ENCODE measurements at places on chromosomes 2 and 18.

GRCh38 chr2:74347742-74348141, 4.5 kb upstream of the SLC4A5 start:
- no peak for DNase-seq

- DNase-seq, result no peak
Measured at GRCh38 chr2:217429981-217430500, 570.2 kb upstream of the TNP1 start.

- no peak for DNase-seq
Measured at GRCh38 chr2:118223992-118224894, 136.0 kb downstream of the INSIG2 start.

DNA sequence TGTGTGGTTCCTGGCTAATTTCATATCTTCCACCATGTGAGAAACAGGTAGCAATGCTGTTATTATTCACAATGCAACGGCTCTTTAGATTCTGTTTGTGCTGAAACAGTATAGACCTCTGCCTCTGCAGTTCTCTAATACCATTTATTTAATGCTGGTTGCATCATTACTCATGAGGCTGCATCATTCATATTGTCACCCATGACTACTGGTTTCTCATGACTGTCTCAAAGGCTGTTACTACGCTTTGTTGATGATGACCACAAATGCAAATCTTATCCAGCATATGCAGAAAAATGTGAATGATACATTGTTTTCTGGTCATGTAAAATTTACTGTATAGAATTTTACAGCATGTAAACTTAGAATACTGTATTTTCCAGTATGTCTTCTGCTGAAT, 22.5 kb downstream of the CAVIN2 start:
- no peak for DNase-seq

GRCh38 chr2:55957142-55957541, 33.6 kb upstream of the EFEMP1 start:
- no peak for DNase-seq

GRCh38 chr2:187959821-187960220, 331.9 kb upstream of the GULP1 start:
- DNase-seq, result no peak

DNA sequence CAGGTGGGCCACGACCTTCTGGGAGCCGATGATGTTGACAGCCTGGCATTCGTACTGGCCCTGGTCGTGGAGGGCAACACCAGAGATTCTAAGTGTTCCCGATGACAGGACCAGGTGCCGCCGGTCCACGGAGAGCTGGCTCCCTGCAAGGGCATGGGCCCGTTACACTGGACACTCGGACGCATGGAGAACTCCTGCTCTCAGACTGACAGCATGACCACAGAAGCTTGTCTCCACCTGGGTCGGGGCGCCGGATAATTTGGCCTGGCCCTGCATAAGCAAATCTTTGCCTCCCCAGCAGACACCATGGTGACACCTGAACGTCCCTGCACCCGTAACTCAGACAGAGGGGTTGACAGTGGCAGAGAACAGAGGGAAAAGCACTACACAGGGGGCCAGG, 80.7 kb downstream of the PXDN start:
- no peak for DNase-seq

DNA sequence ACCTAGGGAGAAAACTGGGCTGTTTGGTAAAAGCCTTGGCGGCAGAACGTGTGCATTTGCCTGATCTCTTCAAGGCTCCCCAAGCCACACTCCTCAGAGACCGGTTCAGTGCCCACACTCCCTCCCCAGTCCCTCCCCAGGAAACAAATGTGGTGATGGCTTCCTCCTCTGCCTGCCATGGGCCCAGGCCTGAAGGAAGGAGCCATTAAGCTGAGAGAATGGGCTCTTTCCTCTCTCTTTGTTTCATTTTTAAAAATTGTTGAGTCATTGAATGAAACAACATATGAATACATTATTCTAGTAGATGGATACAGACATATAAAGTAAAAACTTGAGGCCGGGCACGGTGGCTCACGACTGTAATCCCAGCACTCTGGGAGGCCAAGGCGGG, 50.6 kb upstream of the YWHAQ start:
- DNase-seq, result no peak

DNA sequence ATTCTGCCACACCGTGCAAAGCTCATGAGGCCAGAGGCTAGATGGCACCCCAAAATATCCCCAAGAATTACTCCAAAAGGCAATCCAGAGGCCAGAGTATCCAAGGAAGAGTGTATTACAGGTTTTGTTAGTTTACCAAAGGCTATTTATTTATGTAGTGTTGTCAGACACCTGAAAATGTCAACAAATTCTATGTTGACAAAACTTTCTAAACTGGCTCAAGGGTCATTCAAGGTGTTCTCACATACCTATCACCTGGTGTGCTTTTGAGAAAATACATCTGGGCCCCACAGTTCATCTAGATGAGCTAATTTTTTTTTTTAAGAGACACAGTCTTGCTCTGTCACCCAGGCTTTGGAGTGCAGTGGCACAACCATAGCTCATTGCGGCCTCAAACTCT, 12.4 kb upstream of the DTNB start:
- DNase-seq, result no peak

- no peak for DNase-seq
Measured at GRCh38 chr2:37219046-37219445, 12.3 kb downstream of the CEBPZ start.

DNA sequence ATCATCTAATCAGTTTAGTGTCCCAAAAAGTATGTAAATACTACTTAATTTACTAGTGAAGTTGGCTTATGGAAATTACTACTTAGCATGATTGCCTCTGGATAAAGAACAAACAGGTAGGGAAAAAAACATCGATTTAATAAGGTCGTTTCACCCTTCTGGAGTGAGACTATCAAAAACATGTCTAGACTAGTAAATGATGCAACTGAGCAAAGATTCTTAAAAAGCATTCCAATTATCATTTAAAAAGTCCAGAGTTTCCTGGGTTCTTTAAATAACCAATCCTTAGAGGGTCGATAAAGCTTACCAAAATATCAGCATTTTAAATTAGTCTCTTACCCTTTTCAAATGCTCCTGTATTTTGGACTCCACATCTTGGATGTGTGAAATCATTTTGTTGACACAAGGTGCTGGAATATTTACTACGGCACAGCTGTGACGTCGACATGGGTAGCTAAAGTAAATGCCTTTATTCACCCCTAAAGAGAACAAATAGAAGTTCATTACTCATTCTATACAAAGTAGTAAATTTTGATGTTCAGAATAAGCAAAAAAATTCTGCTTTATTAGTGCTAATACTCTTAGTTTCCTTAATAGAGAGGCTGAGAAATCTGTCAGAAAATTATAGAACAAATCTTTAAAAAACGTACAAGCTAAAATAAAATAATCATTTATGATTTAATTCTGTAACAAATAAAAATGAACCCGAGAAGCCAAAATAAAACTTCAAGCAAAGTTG, 70.6 kb downstream of the CCDC178 start:
- no peak for DNase-seq

GRCh38 chr2:172701250-172701649, 34.4 kb upstream of the RAPGEF4 start:
- no peak for DNase-seq

DNA sequence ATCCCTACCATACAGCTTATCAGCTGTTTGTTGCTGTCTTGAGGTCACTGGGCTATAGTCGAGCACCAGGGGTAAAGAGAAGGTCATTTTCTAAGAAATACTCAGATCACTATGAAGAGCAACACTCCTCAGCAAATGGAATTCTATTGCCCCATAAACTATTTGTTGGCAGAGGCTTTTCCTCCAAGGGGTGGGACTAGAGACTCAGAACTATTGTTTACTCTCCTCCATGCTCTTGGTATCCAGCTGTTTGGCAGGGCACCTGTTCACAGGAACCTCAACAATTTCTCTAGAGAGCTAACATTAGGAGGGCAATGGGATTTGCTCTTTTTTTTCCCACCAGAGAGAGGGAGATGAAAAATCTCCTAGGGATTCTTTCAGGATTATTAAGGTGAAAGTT, 249.1 kb upstream of the SPRED2 start:
- DNase-seq, result no peak

DNA sequence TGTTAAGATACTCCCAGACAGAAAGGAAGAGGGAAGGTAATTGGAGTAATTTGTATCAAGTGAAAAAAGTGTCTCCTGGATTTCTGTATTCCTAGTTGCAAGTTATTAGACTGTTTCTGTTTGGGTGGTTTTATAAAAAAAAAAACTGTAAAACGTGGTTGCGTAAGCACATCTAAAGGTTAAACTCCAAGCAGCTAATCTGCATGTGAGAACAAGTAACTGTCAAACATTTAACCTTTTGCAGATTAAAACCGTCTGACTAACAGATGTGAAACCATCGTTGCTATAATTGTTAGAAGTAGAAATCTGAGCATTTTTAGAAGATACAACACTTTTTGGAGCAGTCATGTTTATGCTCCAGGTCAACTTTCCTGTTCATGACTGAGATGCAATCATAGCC, 72.3 kb downstream of the AFF3 start:
- no peak for DNase-seq

DNA sequence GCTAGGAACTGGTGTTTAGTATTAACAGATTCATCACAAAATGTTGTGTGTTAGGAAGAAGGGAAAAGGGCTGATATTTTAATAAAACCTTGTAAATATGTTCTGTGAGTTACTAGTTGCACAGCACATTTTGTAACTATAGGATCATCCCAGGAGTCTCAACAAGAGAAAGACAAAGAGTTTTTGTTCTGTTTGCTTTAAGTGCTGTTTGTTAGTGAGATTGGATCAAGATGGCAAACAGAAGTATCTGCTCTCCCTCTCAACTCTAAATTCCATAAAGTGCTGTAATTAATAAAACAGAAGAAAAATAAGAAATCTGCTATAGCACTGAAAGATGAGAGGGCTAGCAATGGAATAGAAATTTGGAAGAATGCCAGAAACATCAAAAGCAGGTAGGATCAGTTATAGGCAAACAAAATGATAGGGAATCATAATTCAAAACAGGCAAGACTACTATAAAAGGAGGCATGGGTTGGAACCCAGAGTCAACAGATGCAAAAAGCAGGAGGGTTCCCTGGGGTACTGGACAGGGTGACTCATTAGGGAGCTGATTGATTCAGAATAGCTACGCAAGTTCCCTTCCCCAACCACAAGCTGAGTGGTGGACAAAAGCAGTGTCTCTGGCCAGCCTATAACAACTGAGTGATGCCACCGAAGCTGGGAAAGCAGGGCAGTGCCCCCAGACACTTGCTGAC, 75.8 kb downstream of the DYNC1I2 start:
- DNase-seq, result no peak

- DNase-seq, result no peak
Measured at GRCh38 chr2:43013821-43014345, 212.5 kb downstream of the ZFP36L2 start.

- no peak for DNase-seq
Measured at GRCh38 chr2:239880396-239880795, 144.7 kb downstream of the NDUFA10 start.

GRCh38 chr2:10922307-10923007, 10.7 kb downstream of the KCNF1 start:
- no peak for DNase-seq

DNA sequence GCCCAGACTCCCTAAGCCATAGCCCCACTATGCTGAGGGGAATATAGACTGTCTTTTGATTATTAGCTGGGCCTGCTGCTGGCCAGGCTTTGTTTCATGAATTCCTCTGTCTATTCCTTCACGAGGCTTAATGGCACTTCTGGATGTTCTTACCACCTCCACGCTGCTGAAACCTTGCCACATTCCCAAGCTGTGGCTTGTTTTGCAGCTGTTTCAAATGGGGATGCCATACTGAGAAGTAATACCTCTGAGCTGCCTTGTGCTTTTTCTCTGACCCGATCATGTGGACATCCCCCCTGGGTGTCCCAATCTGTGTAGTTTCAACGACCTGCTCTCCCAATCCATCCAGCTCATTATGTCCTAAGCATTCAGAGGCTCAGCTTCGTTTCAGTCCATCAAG, 114.1 kb downstream of the ICOS start:
- DNase-seq, result no peak

DNA sequence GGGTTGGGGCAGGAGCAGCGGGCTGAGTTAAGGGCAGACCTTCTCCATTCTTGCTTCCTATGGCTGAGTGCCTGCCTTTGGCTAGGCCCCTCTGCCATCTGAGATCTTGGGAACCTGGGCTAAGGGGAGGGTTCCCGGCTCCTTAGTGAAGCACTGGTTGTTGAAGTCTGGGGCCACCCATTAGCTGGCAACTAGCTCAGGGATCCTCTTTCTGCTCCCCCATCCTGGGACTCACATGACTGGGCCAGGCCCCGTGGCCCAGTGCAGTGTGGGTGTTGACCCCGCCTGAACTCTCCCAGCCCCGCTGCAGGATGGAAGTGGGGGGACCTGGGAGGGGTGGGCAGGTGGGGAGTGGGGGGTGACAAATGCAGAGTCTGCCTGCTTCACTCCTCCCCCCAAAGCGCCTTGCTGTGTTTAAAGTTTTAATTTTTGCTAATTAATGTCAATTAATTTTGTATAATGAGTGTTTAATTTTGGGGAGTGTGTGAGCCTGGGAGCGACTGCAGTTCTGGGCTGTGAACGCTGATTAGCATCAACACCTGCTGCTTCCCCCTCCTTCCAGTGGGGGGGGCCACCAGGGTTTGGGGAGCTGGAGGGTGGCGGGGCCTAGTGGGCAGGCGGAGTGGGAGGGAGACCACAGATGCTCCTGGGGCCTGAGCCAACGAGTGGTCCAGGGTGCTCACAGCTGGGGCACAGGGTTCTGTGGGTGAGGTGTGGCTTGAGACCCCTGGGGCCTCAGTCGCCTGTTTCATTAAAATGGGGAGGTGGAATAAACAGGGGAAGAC, 55.2 kb downstream of the EMX1 start:
- no peak for DNase-seq

DNA sequence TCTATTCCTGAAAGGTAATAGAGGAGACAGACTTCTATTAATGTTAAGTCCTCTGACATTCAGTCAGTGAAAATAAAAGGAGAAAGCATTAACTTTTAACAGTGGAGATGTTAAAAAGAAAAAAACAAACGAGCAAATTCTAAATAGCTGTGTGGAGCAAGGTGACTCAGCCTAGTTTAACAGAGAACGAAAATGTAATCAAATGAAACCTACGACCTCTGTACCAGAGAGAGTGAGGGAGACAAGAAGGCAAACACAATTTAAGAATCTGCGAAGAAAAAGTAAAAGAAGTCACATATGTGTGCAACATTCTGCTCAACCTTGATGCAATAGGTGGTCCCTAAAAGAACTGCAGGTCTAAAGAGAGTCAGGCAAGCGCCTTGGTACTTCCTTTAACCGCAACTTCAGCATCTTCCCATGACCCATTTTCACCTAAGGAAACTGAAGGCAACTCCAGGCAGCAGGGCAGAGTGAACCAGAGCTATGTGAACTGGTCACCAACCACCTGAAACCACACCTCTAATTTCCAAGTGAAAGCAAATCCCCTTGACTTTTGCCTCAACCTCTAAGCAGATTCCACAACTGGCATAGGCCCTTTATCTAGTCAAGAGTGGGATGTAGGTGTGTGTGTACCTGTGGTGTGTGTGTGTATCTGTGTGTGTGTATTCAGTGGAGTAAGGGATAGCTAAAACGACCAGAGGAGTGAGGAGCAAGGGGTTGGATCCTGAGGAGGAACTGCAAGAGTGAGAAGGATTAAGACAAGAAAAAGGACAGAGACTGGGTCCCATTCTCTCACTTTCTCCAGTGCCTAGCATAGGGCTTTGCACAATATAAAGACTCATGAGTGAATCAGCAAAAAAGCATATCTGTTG, 43.0 kb downstream of the FIGN start:
- no peak for DNase-seq

GRCh38 chr2:132566379-132566778, 103.6 kb downstream of the LYPD1 start:
- no peak for DNase-seq

- no peak for DNase-seq
Measured at GRCh38 chr18:33183136-33183535, 257.4 kb downstream of the CCDC178 start.
